ENCODE measurements at places on chromosomes 3 and 15.

DNA sequence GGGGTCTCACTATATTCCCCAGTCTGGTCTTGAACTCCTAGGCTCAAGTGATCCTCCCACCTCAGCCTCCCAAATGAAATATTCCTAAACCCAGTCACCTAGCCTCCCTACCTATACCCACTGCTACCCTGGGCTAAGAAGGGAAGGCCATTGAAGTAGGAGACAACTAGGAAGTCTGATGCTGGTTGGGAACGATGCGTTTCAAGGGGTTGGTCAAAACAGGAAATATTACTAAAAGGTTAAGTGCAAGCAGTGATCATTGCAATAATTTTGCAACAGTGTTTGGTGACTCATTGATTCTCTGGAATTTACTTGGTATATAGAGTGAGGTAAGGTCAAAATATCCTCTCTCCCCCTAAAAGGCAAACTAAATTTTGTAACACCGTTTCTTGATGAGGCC, 4.6 kb upstream of the UQCRC1 start:
- no peak for DNase-seq

DNA sequence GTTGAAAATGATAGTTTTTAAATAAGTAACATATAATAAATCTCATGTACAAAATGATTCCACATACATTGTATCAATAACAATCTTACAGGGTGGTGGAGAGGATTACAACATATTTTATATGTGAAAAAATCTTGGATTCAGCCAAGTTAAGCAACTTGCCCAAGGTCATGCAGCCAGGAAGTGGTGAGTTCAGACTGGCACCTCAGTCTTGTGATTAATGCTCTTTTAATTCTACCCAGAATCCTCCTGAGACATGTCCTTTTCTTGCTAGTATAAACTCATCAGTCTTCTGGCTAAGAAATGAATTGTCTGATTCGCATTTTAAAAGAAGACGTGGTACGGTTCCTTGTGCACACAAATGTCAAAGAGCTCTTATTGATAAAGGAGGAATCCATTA, 4.5 kb upstream of the MYRIP start:
- DNase-seq: no peak

- no peak for DNase-seq
Observed at GRCh38 chr3:185687271-185687878, 101.3 kb downstream of the SENP2 start.

GRCh38 chr15:39661776-39662175, 80.9 kb downstream of the THBS1 start:
- DNase-seq: no peak

GRCh38 chr3:186965141-186965879, 35.0 kb downstream of the ST6GAL1 start:
- DNase-seq: no peak

DNA sequence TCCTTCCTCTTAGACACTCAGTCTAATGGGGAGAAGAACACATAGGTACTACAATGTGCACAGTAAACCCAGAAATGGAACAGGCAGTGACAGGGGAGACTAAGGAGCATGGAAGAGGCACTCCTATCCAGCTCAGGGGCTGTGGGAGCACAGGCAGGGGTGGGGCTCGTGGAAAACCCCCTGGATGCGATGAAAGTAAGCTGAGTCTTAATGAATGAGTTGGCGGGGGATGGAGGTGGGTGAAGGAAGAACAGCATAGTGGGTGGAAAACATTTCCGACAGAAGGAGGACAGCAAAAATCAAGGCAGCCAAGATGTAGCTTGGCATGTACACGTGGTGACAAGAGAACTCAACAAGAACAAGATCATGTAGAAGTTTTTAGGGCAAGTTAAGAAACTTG, 33.6 kb upstream of the UBE2E2 start:
- DNase-seq: no peak

GRCh38 chr3:122890077-122890719, 95.3 kb downstream of the SLC49A4 start:
- no peak for DNase-seq

- no peak for DNase-seq
Observed at GRCh38 chr15:68638953-68639515, 60.2 kb downstream of the CORO2B start.

- no peak for DNase-seq
Observed at GRCh38 chr15:77804210-77804609, 171.5 kb upstream of the LINGO1 start.

GRCh38 chr3:78670094-78670493, 1097.7 kb downstream of the ROBO1 start:
- DNase-seq: no peak

- no peak for DNase-seq
Observed at GRCh38 chr15:49748791-49749190, 127.9 kb downstream of the DTWD1 start.

- no peak for DNase-seq
Observed at GRCh38 chr3:77267589-77267988, 227.7 kb downstream of the ROBO2 start.

GRCh38 chr3:180430896-180431295, 171.1 kb upstream of the TTC14 start:
- no peak for DNase-seq

GRCh38 chr3:37574177-37574943, 287.3 kb upstream of the CTDSPL start:
- no peak for DNase-seq

GRCh38 chr3:15982667-15983196, 185.0 kb upstream of the ANKRD28 start:
- DNase-seq: no peak

GRCh38 chr3:159030886-159031679, 229.2 kb downstream of the MFSD1 start:
- no peak for DNase-seq

DNA sequence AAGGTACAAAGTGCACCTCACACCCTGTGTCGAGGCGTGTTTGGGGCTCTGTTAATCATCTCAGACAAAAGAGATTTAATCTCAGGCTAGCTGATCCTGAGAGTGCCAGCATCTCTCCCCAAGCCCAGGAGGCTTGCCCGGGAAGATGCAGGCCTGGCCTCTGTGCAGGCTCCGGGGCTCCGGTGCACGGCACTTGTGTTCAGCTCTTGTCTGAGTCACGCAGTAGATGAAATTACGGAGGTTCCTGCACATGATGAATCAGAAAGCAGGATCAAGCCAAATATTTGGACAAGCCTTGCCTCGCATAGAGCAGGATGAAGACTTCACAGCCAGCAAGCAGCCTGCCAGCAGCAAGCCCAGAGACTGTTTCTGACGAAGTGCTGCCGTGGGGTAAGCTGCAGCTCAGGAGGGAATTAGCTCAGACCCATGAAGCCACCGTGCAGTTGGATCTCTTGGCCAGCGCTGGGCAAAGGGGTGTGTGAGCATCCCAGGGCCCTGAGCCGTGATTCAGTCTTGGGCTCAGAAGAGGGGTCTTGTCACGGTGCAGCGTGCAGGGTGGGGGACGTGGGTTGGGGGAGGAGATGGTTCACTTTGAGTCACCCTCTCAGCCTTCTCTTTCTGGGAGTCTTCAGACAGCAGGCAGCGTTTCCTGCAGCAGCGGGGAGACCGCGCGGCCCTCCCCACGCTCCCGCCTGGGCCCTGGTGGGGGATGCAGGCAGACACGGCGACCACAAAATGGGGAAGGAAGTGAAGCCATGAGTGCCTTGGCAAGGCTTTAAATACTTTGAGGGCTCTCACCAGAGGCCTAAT, 89.2 kb upstream of the MEF2A start:
- DNase-seq: no peak

DNA sequence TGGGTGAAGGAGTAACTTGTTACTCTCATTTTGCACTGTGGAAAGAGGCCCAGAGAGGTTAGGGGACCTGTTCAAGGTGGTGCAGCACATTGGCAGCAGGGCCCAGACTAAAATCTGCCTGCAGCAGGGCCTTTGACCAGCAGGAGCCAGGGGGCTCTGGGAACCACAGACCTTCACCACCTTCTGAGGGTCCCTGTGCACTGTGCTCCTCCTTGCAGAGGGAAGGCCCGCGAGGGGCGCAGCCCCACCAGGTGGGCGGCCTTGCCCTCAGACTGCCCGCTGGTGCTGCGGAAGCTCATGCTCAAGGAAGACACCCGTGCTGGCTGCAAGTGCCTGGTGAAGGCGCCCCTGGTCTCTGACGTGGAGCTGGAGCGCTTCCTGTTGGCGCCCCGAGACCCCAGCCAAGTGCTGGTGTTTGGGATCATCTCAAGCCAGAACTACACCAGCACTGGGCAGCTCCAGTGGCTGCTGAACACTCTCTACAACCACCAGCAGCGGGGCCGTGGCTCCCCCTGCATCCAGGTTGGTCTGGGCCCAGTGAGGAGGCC, 61.5 kb upstream of the FGD5 start:
- no peak for DNase-seq

- no peak for DNase-seq
Observed at GRCh38 chr3:73107676-73108187, 46.3 kb downstream of the EBLN2 start.

DNA sequence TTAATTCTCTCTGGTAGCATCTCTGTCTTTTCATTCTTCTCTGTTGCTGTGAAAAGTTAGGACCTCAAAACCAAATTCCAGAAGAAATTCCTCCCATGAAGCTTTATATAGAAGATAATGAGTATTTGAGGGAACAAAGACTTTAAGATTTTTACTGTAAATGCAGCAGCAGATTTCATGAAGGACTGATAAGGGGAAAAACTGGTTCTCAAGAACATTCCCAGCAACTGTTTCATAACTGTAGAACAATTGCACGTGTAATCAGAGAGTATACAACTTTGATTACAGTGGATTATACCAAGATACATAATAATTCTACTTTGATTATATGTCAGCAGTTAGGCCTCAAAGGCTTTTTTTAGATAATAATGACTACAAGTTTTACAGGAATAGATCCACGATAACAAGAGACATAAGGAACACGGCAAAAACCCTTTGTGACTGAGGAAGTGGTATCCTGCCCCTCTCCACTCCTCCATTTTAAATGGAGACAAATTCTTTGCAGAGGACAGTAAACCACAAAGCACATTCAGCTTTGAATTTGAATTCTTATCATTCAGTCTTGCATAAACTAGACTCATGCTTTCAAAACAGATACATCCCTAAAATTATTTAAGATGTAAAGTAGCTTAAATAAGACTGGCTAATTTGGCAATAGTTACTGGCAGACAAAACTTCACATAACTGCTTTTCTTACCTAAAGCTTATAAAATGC, 42.9 kb upstream of the DIPK2A start:
- no peak for DNase-seq

DNA sequence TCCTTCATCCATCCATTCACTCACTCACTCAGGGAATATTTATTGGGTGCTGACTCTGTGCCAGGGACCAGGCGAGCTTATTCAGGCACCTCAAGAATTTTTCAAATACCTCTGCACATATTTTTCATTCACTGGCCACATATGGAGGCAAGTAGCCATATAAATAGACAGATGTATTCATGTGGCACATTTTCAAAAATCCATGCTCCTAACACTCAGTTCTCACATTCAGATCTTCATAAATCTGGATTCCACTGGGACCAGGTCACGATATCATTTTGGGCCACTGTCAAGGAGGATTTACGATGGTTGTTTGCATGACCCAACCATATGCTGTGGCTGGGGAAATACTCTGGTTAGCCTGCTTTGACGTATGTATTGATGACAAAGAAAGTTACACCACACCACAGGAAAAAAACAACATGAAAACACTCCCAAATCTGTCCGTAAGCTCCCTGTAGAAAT, 241.8 kb upstream of the LRTM1 start:
- DNase-seq: no peak

- DNase-seq: no peak
Observed at GRCh38 chr3:53123510-53123909, 6.7 kb downstream of the RFT1 start.

GRCh38 chr3:15539066-15539465, 17.6 kb upstream of the COLQ start:
- no peak for DNase-seq

DNA sequence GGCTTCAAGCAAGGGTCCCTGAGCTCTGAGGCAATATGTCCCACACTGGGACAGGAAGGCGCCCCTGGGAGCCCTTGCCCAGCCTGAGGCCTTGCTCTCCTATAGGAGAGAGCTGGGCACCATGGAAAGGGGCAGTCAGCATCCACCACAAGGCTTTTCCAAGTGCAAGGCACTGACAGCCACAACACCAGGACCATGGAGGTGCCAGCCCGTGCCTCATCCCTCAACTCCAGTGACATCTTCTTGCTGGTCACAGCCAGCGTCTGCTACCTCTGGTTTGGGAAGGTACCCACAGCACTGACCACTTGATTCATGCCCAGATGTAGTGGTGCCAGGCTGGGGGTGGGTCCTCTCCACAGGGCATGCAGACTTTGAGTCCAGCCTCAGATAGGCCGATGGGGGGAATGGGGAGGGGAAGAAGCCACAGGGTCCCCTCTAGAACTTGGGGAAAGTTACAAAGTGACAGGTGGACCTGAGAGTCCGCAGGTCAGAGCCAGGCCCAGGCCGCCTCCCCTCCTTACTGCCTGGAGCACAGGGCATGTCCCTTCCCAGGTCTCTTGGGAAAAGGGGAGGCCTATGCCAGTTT, 11.8 kb downstream of the VILL start:
- no peak for DNase-seq

DNA sequence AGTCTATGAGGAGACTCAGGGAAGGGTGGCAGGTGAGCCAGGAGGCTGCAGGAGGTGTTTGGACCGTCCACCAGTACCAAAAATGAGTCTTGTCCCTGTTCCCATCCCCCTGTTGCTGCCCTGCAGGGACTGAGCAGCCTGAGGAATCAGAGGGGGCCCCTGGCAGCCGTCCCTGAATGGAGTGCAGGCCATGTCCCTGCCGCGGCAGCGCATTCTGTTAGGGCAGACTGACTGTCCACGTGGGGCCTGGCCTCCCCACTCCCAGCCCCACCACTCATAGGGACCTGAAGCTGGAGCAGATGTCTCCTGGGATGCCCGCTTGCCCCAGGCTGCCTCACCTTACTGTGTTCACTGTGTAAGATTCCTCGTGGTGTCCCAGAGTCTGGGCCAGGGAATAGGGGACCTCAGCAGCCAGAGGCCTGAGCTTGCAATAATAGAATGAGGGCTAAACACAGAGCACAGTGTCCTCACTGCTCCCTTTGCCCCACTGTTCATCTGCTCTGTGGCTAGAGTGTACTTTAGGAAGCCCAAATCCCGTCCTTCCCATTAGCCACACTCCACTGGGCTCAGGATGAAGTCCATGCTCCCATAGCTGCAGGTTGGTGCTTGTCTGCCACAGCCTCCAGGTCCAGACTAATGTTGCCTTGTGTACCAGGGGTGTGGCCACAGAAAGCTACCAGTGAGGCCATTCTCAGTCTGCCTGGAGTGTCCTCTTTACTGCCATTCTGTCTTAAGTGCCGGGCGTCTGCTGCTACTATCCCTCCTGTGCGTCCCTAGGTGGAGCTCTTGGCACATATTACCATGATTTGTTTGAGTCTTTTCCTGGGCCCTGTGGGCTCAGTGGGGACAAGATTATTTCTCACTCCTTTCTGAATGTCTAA, 63.2 kb downstream of the HCN4 start:
- no peak for DNase-seq

- no peak for DNase-seq
Observed at GRCh38 chr3:126305427-126305826, 51.8 kb downstream of the KLF15 start.

GRCh38 chr3:119924111-119925094, 142.5 kb downstream of the NR1I2 start:
- no peak for DNase-seq

- no peak for DNase-seq
Observed at GRCh38 chr3:183122257-183122932, 23.1 kb upstream of the MCCC1 start.

GRCh38 chr3:71419369-71419768, 164.2 kb downstream of the FOXP1 start:
- DNase-seq: no peak
